Upper lobe of right lung (tissue), 1 donor: ENCODE measurements at places on chromosomes 2 and 18.

DNA sequence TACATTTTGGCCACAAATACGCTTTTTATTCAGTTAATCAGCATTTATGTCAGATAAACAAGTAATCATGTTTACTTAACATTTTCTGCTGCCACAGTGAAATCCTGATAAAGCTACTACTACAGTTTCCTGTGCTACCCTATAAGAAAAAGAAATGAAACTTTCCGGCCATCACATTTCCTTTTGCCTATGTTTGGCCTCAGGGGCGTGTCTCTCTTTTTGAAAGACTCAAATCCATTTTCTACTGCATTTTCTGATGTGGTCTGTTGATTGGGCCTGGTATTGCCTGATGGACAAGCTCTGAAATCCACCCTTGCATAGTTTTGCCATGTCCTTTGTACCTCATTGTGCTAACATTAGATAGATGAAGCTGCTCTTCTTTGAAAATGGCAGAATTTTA is 152.6 kb downstream of the AGPS start:
- no peak overlapping the region for H3K27ac ChIP-seq
- no peaks in the 10 kb centered on the region for H3K4me1 ChIP-seq
- no peaks in the 10 kb centered on the region for H3K36me3 ChIP-seq
- H3K4me3 ChIP-seq, result no peak overlapping the region

DNA sequence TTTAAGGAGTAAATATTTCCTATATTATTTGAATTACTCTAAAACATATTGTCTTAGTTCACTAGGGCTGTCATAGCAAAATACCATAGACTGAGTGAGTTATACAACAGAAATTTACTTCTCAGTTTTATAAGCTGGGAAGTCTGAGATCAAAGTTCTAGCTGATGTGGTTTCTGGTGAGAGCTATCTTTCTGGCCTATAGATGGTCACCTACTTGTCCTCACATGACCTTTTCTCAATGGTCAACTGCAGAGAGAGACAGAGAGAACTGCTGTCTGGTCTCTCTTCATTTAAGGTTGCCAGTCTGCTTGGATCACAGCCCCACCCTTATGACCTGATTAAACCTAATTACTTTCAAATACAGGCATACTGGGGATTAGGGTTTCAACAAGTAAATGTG is 490.9 kb downstream of the FBXO15 start:
- DNase-seq, result no peak
- H3K4me1 ChIP-seq, result no peaks in the 10 kb centered on the region
- H3K4me3 ChIP-seq, result no peak overlapping the region
- no peaks in the 10 kb centered on the region for H3K27me3 ChIP-seq
- H3K27ac ChIP-seq, result no peak overlapping the region

GRCh38 chr2:98343285-98343684 is 3.0 kb upstream of the CNGA3 start:
- H3K27ac ChIP-seq, result no peak overlapping the region
- no peak overlapping the region for H3K4me3 ChIP-seq
- H3K4me1 ChIP-seq, result peaks cover 14% of the 10 kb centered on the region
- peaks cover 41% of the 10 kb centered on the region for H3K27me3 ChIP-seq
- H3K36me3 ChIP-seq, result no peaks in the 10 kb centered on the region

DNA sequence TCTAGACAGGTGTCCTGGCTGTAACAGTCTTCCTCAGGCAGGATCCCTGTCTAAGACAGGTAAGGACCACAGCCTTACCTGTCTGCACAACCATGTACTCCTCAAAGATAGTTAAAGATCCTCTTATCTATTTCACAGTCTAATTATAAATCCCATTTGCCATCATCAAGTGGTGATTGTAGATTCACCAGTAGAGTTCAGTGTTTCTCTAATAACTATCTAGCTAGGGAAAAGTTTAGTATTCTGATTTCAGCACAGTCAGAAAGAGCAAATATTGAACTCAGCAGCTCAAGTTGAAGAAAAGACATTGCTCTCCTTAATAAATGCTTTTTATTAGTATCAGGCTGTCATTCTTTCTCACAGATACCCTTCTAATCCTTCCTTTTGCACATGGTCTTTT is 1305.5 kb upstream of the NXPH2 start:
- no peak overlapping the region for H3K4me3 ChIP-seq
- H3K36me3 ChIP-seq, result no peaks in the 10 kb centered on the region

- H3K4me3 ChIP-seq, result no peak overlapping the region
- H3K27me3 ChIP-seq, result no peaks in the 10 kb centered on the region
- H3K27ac ChIP-seq, result no peak overlapping the region
- DNase-seq, result no peak
- H3K36me3 ChIP-seq, result peaks cover 6% of the 10 kb centered on the region
- peaks cover 31% of the 10 kb centered on the region for H3K4me1 ChIP-seq
Observed at GRCh38 chr2:11290211-11290610, 54.2 kb downstream of the ROCK2 start.

DNA sequence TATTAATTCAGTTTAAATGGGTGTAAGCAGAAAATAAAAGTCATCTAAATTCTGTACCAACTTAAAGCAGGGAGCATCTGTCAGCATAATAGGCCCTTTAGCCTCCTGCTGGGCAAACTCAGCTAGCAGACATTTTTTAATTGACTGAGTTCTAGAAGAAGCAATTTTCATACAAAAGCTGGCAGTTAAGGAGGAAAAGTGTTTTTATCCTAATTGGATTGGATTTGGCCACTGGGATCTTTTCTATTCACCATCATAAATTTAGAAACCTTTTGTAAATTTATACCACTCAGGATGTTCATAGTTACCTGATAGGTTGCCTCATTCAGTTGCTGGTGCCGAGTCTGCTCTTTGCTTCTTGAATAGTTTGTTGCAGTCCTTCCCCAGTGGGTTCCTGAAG is 262.7 kb upstream of the FSIP2 start:
- no peak overlapping the region for H3K27ac ChIP-seq
- H3K4me3 ChIP-seq, result no peak overlapping the region
- H3K36me3 ChIP-seq, result no peaks in the 10 kb centered on the region
- DNase-seq, result no peak
- no peaks in the 10 kb centered on the region for H3K27me3 ChIP-seq

- no peak overlapping the region for H3K27ac ChIP-seq
- H3K27me3 ChIP-seq, result no peaks in the 10 kb centered on the region
- no peak overlapping the region for H3K4me3 ChIP-seq
Observed at GRCh38 chr2:33008716-33009115, 62.0 kb downstream of the LTBP1 start.

DNA sequence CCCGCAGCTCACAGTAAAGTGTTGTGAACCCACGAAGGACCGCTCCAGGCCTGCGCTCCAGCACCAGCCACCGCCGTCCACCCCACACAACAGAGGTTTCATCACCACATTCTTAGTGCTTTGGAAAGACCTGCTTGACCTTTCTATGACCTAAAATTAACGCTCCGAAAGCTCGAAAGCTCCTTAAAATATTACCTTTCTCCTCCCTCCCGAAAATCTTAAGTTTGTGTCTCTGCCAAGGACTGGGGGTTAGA is 149.2 kb downstream of the TWIST2 start:
- no peaks in the 10 kb centered on the region for H3K4me1 ChIP-seq
- H3K27ac ChIP-seq, result no peak overlapping the region
- no peak for DNase-seq
- no peaks in the 10 kb centered on the region for H3K36me3 ChIP-seq

DNA sequence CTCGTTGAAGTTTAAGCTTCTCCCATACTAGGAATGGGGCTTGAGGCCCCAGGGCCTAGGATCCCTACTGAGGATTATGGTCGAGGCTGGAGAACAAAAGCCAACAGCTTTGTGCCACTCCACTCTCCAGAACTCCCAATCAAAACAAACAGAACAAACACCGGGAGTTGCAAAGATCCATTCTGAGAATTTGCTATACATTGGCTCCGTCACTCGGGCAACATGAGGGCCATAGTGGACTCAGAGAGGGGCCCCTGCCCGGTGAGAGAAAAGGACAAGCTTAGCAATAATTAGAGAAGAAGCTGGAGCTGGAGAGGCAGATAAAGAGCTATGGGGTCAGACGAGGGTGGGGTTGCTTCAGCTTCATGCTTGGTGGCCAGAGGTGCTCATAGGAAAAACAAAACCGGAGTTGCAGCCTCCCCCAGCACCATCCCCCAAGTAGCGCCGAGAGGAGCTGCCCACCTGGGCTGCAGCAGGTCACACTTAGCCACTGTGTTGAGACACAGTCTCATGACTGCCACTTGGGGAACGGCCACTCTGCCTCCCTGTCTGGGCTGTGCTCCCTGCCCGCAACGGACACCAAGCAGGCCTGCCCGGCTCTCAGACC is 142.3 kb upstream of the HAAO start:
- no peak for DNase-seq
- H3K27me3 ChIP-seq, result no peaks in the 10 kb centered on the region
- H3K4me1 ChIP-seq, result peaks cover 32% of the 10 kb centered on the region
- H3K36me3 ChIP-seq, result no peaks in the 10 kb centered on the region

DNA sequence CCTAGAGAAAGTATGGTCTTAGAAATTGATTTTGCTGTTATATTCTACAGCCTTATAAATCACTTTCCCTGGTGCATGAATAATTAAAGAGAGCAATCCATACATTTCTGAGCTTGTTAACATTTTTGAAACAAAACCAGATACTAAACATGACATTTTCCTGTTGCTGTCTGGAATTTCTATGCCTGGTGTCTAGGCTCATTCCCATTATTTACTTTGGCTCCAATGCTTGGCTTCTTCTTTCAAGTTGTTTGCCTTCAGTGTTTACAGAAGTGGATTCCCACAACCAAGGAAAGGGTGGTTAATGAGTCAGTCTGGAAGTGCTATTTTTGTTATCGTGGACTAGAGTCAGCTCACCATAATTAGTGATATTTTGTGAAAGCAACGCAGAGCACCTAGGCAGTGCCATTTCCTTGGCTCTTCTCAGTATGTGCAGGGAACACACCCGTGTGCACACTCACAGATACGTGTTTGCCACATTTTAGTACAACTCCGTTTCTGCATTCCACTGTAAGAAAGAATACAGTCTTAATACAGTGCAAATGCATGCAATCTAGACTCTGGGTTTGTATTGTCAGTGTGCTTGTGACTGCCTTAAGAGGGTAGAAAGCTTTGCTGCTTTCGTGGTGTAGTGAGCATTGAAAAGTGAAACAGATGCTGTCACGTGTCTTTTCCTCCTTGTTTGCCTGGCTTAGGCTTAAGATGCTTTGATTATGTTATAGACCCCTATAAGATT is 185.0 kb upstream of the RASGRP3 start:
- no peaks in the 10 kb centered on the region for H3K27me3 ChIP-seq
- peaks cover 10% of the 10 kb centered on the region for H3K4me1 ChIP-seq
- no peak for DNase-seq
- no peak overlapping the region for H3K27ac ChIP-seq
- H3K36me3 ChIP-seq, result no peaks in the 10 kb centered on the region
- H3K4me3 ChIP-seq, result peak overlapping the region; percentile 29

- H3K4me3 ChIP-seq, result peak overlapping the region; percentile 17
- H3K4me1 ChIP-seq, result no peaks in the 10 kb centered on the region
- no peaks in the 10 kb centered on the region for H3K27me3 ChIP-seq
- DNase-seq, result no peak
Observed at GRCh38 chr2:225464346-225465025, 65.0 kb downstream of the NYAP2 start.

GRCh38 chr18:66587430-66587829 is 16.5 kb downstream of the CDH19 start:
- H3K4me3 ChIP-seq, result no peak overlapping the region
- H3K27me3 ChIP-seq, result no peaks in the 10 kb centered on the region
- H3K27ac ChIP-seq, result no peak overlapping the region
- DNase-seq, result no peak
- no peaks in the 10 kb centered on the region for H3K4me1 ChIP-seq
